ENCODE measurements at places on chromosomes 11 and 22.

DNA sequence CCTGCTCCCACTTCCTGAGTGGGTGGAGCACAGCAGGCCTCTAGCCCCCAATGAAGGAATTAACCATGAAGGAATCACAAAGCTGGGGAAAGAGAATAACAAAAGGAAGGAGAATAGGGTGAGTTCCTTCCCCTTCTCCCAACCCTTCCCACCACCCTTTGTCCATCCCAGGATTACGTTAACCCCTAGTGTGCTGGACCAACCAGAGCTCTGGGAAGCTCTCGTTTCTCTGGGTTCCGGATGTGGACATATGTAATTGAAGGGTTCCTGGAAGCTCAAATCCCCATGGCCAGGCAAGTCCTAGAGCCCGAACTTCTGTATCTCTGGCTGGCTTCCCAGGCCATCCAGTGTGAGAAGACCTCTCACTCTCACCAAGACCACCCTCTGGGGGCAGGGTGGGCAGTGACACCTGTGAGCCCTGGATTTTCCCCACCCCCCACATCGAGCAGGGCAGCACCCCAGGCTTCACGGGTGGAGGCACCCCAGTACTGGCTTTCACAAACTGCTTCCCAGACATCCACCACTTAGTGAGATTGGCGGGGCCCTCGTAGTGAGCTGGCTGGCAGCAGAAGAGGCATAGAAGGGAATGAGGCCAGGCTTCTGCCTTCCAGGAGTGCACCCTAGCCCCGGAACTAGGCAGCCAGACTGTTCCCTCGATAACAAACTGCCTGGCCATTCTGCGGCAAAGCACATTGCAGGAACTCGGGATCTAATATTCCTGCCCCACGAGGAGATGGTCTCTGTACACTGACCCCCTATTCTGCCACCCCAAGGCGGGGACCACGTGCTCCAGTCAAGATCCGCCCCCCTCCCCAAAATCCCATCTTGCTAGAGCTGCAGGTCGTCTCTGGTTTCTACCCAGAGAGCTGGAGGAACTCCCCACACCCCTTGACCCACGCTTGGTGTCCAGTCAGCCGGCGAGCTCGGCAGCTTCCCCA, 2.1 kb downstream of the NECTIN1 start:
- no peak for DNase-seq

DNA sequence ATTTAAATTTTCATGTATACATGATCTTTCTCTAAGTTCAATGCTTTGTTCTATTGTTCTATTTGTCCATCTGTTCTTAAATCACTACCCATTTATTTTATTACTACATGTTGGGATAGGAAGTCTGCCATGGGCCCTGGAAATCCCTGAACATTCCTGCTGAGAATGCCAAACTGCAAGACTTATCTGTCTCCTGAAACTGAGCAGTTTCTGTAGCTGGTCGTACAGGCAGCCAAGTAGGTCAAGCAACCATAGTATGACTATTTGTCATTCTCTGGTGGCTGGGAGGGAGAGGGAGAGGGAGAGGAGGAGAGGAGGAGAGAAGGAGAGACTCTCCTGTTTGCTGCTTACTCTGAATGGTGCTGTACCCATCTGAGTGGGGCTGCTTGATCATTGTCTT, 82.8 kb upstream of the SNX19 start:
- DNase-seq: no peak

DNA sequence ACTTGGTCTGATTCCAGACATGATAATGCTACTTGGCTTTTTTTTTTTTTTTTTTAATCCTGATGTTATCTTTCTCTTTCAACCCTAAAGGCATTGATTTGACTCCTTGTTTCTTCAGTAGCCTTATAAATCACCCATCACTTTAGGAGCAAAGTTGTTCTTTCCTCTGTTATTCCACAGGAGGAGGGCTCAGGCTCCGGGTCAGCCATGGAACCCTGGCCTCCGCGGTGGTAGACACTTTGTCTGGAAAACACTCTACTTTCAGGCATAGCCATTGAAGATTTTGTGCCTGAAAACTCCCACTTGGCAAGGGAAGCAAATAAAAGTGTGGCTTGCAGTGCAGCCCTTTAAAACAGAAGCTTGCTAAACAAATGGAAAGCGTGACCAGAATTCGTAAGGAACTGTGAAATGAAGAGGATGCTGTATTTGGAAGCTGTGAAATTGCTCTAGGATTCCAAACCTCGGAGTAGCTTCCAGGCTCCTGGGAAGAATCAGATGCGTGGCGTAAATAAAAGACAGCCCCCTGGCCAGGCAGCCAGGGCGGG, 44.9 kb downstream of the ARHGAP8 start:
- no peak for DNase-seq

DNA sequence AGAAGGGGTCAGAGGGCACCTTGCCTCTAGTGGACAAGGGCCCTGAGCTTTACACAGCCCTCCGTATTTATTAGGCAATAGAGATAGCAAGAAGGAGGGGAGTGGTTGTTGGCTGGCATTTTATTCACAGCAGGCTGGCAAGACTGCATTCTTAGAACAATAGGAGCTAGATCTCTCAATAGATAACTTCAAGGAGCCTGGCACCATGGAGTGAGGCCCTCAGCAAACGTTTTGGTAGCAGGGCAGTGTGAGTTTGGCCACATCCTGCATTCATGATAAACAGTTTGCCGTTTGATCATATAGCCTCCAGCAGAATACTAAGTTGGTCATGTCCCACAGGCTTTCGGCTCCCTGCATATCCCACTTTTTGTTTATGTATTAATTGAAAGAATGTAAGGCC, 31.6 kb downstream of the OR10A6 start:
- DNase-seq: no peak

GRCh38 chr11:10118865-10119264, 175.2 kb downstream of the SBF2 start:
- no peak for DNase-seq

GRCh38 chr22:22816171-22816514, 71.5 kb upstream of the IGLL5 start:
- DNase-seq: no peak

GRCh38 chr22:46047841-46048595, 71.1 kb upstream of the WNT7B start:
- DNase-seq: no peak

GRCh38 chr11:118606157-118606843, 1.1 kb upstream of the PHLDB1 start:
- DNase-seq: no peak

GRCh38 chr11:35230388-35230787, 91.4 kb downstream of the CD44 start:
- DNase-seq: no peak

- DNase-seq: no peak
These were observed 29.4 kb downstream of the PACSIN2 start for GRCh38 chr22:42985531-42985905.

GRCh38 chr11:19907839-19908238, 195.2 kb downstream of the NAV2 start:
- DNase-seq: no peak

GRCh38 chr11:110984147-110984546, 261.4 kb upstream of the POU2AF2 start:
- DNase-seq: no peak

DNA sequence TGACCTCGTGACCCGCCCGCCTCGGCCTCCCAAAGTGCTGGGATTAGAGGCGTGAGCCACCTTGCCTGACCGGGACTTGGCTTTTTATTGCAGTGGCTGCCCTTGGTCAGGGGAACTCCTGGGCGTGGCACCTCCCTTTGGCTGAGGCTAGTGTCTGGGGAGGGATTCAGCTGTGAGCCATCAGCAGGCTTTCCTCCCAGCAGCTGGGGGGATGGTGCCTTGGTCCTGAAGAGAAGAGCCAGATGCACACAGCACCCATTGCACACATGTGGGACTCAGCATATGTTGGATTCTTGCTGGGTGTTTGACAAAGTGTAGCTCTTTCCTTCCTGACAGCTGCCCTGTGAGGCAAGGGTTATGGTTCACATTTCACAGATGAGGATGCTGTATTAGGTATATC, 8.4 kb downstream of the CYTH4 start:
- no peak for DNase-seq

- DNase-seq: no peak
These were observed 391.5 kb downstream of the SHANK2 start for GRCh38 chr11:70860888-70861287.

- no peak for DNase-seq
These were observed 59.5 kb downstream of the TNRC6B start for GRCh38 chr22:40237241-40237640.

GRCh38 chr11:11379661-11380060, 26.6 kb upstream of the CSNK2A3 start:
- no peak for DNase-seq

DNA sequence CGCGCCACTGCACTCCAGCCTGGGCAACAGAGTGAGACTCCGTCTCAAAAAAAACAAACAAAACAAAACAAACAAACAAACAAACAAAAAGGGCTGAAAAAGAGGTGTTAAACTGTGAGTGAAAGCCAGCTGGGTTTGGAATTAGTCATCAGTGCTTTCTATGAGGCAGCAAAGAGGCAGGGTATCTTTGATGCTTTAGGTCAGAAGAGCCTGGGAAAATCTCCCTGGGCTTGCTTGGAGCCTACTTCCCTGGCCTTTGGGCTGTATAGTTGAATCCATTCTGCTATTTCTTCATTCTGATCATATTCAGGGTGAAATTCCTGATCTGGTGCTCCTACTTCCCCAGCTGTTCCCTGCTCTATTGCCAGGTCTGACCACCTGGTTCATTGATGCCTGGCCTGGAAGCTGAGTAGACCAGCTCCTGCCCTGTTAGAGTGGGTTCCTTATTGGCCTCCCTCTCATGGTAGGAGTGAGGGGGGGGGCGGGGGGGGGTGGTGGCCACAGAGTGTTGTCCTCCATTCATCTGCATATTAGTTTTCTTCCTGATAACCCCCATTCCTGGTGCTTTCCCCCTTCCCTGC, 65.6 kb downstream of the INSC start:
- DNase-seq: no peak

GRCh38 chr11:87236368-87236767, 198.6 kb downstream of the TMEM135 start:
- DNase-seq: no peak

DNA sequence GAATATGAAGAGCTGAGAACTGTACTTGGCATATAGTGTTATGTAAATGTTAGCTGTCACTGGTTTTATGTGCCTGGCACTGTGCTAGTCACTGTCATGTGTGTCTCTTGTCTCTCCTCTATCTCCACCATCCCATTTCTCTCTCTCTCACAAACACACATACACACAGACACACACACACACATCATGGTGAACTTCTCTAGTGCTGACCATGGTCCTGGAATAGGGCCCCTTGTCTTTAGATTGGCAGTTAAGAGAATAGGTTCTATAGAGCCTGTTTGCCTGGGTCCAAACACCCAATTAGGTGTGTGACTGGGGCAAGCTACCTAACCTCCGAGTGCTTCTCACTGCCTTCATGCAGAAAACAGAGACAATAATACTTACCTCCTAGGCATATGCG, 109.7 kb upstream of the NARS2 start:
- DNase-seq: no peak

- no peak for DNase-seq
These were observed 27.2 kb upstream of the A4GALT start for GRCh38 chr22:42747701-42748513.

- DNase-seq: no peak
These were observed 92.1 kb upstream of the MTMR2 start for GRCh38 chr11:96015906-96016565.

GRCh38 chr11:61114913-61115312, 12.6 kb downstream of the CD5 start:
- no peak for DNase-seq

DNA sequence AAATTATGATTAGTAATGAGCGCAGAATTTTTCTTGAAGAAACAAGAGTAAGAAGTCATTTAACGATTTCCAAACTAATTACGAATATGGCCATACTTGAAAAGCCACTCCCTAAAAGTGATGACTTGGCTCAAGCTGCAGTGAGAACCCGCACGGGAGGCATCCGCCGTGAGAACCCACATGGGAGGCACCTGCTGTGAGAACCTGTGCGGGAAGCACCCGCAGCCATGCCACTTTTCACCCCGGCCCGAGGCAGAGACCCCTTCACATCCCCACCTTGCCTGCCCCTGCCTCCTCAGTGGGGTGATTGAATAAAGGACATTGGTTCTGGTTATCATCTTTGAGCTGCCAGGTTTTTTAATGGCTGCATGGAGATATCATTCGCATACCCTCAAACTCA, 89.7 kb downstream of the BRD1 start:
- no peak for DNase-seq

GRCh38 chr11:1230121-1230455, 7.2 kb downstream of the MUC5B start:
- DNase-seq: no peak

GRCh38 chr22:22872722-22873708, 14.6 kb upstream of the IGLL5 start:
- no peak for DNase-seq

DNA sequence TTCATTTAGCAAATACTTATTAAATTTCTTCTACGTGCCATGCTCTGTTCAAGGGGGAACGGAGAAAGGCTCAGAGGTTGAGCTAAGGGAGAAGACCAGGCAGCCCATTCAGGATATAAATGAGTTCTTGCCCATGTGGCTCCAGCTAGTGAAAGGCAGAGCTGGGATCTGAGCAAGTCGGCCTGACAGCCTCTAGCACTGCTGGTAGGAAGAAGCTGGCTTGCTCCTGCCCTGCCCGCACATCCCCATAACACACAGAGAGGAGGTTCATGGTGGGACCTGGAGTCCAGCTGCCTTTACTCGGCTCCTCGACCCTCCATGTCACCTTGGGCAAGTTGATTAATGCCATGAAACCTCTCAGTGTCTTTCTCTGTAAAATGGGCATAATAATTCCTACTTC, 2.0 kb downstream of the SLC15A3 start:
- DNase-seq: no peak

GRCh38 chr11:118295815-118296454, 8.6 kb upstream of the CD3E start:
- DNase-seq: no peak

- DNase-seq: no peak
These were observed 7.1 kb downstream of the P2RY2 start for GRCh38 chr11:73225001-73225686.

DNA sequence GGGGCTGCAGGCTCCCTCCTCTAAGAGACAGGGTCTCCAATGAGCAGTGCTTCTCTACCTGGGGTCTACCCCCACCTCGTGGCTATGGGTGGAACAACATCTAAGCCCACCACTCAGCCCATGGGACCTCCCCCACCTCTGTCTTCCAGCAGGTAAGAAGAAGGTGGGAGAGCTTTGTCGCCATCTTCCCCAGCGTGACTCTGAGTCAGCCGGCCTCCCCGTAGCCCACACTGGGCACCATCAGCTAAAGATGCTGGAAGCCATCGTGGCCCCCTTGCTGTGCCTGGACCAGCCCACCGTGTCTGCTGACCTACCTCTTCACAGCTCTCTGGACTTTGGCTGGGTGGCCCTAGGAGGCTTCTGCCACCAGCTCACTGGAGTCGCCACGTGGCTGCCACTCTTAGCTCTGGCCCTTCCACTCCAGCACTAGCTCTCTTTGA, 944 bp downstream of the C11orf86 start:
- DNase-seq: no peak

DNA sequence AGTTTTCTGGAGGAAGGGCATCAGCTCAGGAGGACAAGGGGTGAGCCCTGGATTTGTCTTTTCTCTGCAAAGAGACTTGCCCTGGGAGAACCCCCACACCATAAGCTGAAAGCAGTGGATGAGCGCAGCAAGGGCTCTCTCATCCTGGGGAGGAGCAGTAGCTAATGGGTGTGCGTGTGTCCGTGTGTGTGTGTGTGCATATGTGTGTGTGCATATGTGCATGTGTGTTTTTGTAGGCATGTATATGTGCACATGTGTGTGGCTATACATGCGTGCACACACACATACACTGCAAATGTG, 45.3 kb downstream of the SMIM38 start:
- no peak for DNase-seq

GRCh38 chr11:93652679-93653078, 8.8 kb upstream of the CEP295 start:
- no peak for DNase-seq

Measured in stimulated activated CD8-positive, alpha-beta memory T cell treated with anti-CD3 and anti-CD28 coated beads, Interleukin-15, amount 100 ng/mL, for 24 hours (primary cell).